H1 (cell line): ENCODE measurements at places on chromosomes 5 and 9. TPM values are rescaled to one million over a fixed set of nuclear protein-coding genes. Genes with fewer than 3 reads are reported as not detected.
A peak's percentile ranks its signal among the peaks of the same experiment; 100 is the strongest.

SOHLH1 gene
- total RNA-seq, result not detected in 2 replicates

DNA sequence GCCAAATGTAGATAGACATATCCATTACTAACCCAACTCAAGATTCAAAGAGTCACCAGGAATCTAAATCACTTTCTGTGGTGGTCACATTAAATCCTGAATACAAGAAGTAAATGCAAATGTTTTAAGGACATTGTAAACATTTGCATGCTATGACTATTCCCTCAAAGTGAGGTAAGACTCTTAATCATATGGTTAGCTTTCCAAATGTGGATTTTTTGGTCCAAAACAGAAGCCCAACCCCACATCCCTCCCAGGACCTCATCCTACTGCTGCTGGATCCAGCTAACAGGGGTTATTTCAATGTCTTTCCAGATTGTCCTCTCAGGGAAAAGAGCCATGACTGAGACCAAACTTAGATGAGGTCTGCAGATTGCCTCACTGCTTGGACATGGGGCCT lies 228.1 kb upstream of the PANK3 start:
- H3K36me3 ChIP-seq, result no peaks in the 10 kb centered on the region
- H3K4me3 ChIP-seq, result no peak overlapping the region
- H3K4me1 ChIP-seq, result no peaks in the 10 kb centered on the region
- no peak overlapping the region for H3K27ac ChIP-seq
- DNase-seq, result no peak

PAPPA gene
- total RNA-seq, result 0.63 and 1.2 TPM in 2 replicates

DNA sequence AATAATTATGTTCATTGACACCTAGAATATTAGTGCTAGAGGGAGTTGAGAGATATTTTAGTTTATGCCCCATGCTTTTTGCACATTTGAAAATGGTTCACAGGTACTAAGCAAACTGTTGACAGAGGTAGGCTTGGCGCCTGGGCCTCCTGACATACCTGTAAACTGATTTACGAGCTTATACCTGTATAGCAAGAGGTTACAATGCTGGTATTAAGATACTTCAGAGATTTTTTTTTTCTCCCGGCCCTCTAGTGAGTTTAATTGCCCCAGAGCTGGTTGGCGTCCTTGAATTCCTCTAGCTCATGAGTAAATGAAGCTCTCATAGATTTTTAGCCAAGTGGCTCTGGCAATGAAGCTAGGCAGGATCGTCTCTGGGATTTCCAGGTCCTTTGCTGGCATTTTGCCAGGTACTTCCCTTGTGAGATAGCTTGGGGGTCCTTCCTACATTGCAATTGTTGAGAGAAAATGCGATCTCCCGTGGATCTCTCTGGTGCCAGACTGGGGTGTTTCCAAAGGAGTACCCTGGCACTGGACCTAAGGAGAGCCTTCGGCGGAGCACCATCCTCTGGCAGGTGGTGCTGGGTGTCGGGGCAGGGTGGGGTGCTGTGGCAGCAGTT lies 9.0 kb downstream of the SLC36A1 start:
- no peak overlapping the region for H3K27ac ChIP-seq
- no peak for DNase-seq
- no peaks in the 10 kb centered on the region for H3K36me3 ChIP-seq
- H3K4me3 ChIP-seq, result no peak overlapping the region
- H3K27me3 ChIP-seq, result no peaks in the 10 kb centered on the region

DNA sequence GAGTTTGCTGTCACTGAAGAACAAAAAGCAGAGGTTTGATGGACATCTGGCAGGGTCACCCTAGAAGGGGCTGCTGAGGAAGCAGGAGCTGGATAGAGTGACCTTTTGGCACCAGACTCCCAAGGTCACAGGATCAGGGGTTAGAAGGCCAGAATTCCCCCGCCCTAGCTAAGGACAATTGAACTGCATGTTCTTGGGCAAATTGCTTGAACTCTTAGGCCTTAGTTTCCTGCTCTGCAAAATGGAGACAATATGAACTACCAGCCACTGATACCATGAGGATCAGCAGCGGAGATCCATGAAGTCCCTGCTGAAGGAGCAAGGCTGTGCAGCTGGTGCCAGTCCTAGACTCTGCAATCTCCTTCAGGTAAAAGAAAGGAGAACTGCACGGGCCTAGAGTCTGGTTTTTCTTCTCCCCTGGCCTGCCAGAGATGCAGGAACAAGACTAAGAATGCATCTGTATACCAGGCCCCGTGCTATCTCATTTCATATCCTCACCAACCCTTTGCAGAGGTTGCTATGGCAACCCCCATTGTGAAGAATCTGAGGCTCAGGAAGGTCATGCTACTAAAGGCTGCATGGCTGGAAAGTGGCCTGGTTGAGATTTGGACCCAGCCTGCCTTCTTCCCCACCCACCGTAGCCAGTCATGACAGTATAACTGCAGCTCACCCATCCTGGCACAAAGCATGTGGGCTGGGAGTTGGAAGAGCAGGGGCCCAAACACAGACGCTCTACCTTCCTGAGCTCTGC lies 33.7 kb downstream of the CAMK2A start:
- no peak for DNase-seq
- no peaks in the 10 kb centered on the region; the same call in 1 of the 2 replicates for H3K27me3 ChIP-seq
- no peak overlapping the region for H3K4me3 ChIP-seq
- H3K4me1 ChIP-seq, result peaks cover 3% of the 10 kb centered on the region; the same call in 1 of the 2 replicates
- no peak overlapping the region for H3K27ac ChIP-seq

GRCh38 chr5:62922191-62922590 lies 343.6 kb downstream of the LRRC70 start:
- H3K36me3 ChIP-seq, result no peaks in the 10 kb centered on the region
- H3K4me1 ChIP-seq, result no peaks in the 10 kb centered on the region
- H3K27ac ChIP-seq, result no peak overlapping the region

GRCh38 chr9:135908754-135909204 lies 1.4 kb upstream of the CAMSAP1 start:
- no peak overlapping the region for H3K27ac ChIP-seq
- peak overlapping the region; percentile 78 for H3K4me3 ChIP-seq
- H3K36me3 ChIP-seq, result peaks cover 5% of the 10 kb centered on the region; the same call in 1 of the 2 replicates
- DNase-seq, result no peak
- H3K4me1 ChIP-seq, result peaks cover 8% of the 10 kb centered on the region
- peaks cover 4% of the 10 kb centered on the region for H3K27me3 ChIP-seq

CORO2A gene
- 26.2 and 27.9 TPM in 2 replicates for total RNA-seq

GRCh38 chr9:113343732-113344231 lies 3.7 kb upstream of the WDR31 start:
- DNase-seq, result no peak
- H3K4me3 ChIP-seq, result no peak overlapping the region
- H3K27ac ChIP-seq, result no peak overlapping the region

TJP2 gene
- total RNA-seq, result 135 and 137 TPM in 2 replicates

CDC20B gene
- not detected in 2 replicates for total RNA-seq

DNA sequence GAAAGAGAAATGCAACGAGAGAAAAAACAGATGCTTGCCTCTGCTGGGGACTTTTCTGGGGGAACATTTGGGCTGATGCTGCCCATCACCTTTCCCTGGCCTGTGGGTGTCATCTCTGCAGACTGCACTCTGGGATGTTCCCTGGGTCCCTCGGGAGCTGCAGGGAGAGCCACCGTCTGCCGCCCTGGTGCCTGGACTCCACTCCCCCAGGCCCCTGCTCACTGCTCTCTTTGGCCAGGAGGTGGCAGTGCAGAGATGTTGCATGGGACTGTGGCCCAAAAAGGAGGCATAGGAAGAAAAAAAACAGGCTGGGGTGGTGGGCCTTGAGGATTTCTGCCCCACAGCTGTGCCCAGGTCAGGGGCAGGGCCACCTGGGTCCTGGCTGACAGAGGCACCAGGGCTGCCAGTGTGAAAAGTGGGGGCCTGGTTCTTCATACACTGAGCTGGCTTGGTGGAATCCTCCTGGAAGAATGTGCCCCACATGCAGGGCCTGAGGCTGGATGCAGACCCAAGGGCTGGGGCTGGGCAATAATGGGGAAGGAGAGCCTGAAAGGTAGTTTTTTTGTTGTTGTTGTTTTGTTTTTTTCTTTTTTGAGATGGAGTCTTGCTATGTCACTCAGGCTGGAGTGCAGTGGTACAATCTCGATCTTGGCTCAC lies 353.6 kb downstream of the SLIT3 start:
- H3K27ac ChIP-seq, result no peak overlapping the region
- H3K27me3 ChIP-seq, result no peaks in the 10 kb centered on the region
- peak; percentile 19 for DNase-seq
- no peaks in the 10 kb centered on the region for H3K36me3 ChIP-seq

DNA sequence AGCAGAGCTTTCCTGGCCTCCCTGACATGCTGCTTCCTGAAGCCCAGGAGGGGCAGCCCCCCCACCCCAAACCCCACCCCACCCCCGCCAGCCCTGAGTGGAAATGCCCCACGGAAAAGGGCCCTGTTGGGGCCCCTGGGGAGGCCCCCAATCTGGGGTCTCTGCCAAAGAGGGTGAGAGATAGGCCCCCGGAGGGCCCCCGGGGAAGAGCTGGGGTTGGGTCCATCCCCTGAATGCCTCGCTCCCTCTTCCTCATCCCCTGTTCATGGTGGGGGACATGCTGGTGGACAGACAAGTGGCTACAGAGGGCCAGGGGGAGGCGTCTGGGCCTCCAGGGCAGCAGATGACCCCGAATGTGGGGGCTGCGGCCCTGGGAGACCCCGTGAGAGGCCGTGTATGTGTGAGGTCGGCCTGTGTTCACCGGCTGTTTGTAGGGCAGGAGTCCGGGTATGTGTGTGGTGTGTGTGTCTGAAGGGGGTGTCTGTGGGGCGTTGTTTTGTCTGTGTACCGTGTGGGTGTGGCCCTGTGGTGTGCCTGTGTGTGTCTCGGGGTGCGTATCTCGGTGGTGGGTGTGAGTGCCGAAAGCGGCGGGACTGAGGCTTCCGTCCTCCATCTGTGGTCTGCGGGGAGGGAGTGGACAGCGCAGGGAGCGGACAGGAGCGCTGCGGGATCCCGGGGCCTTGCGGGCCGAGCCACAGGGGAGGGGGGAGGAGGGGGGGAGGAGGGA lies 11.3 kb downstream of the C9orf50 start:
- DNase-seq, result no peak
- peak overlapping the region; percentile 9 for H3K4me3 ChIP-seq
- no peaks in the 10 kb centered on the region for H3K36me3 ChIP-seq

GRCh38 chr9:133970581-133971058 lies 21.5 kb downstream of the VAV2 start:
- H3K36me3 ChIP-seq, result no peaks in the 10 kb centered on the region
- peaks cover 33% of the 10 kb centered on the region for H3K4me1 ChIP-seq
- no peak overlapping the region for H3K4me3 ChIP-seq

GAPVD1 gene
- total RNA-seq, result 36.3 and 40.5 TPM in 2 replicates

DNA sequence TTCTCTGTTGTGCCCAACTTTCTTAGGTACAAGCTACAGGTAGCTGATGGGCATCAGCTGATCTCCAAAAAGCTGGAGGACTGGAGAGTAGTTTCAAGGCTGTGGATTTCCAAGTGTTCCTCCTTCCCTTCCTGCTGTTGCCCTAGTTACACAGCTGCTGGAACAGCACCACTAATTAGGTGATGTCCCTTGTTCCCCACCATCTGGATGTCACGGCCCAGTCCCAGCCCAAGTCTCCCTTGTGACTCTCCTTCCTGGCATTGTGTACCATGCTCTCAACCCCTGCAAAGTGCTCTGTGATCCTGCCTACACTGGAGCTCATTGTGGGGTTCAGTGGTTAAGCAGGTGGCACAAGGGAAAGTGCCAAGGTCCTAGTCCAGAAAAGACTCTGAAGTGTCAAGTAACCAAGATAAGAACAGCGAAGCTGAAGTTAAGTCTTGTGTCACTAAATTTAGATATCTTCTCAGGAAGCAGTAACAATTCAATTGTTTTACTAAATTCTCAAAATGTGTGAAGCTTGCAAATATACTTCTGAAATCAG lies 604.5 kb downstream of the ISL1 start:
- DNase-seq, result no peak
- H3K36me3 ChIP-seq, result no peaks in the 10 kb centered on the region

SNCAIP gene
- total RNA-seq, result 9.0 and 10.5 TPM in 2 replicates
